ENCODE measurements at places on chromosomes 5 and 9.

- DNase-seq, result no peak
Measured at GRCh38 chr5:38462976-38463633, 93.3 kb downstream of the LIFR start.

DNA sequence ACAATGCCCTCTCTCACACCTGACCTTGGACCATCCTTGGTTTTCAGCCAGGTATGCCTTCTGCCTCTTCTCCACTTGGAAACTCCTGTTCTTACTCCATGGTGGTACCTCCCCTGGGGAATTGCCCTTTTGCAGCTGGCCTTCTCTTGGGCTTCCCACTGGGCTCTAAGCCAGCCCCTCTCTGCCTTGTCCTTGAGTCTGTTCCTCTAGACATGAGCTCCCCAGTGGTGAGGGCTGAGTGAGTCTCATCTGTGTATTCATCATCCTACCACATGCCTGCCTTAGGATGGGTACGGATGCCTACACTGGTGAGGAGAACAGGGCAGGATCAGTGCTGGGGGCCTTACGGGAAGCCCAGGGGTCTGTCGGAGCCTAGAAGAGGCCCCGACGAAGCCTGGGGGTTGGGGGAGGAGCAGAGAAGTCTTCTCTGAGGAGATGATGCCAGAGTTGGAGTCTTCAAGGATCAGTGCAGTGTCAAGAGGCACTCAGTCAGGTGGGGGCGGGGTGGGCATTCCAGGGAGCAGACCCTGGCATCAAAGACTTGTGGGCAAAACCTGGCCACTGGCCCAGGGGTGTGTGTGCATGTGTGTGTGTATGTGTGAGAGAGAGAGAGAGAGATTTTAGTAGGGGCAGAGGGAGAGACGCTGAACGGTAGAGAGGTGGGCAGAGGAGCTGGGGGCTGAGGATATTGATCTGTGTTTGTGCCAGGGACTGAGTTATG, 5.2 kb upstream of the CRB2 start:
- no peak for DNase-seq

- DNase-seq, result no peak
Measured at GRCh38 chr5:110548171-110548570, 178.3 kb downstream of the TMEM232 start.

- DNase-seq, result no peak
Measured at GRCh38 chr5:149938279-149938678, 6.3 kb downstream of the PDE6A start.

- no peak for DNase-seq
Measured at GRCh38 chr5:163913548-163913947, 408.1 kb downstream of the MAT2B start.

GRCh38 chr5:142141463-142141862, 32.9 kb downstream of the NDFIP1 start:
- DNase-seq, result no peak

GRCh38 chr5:78829811-78830527, 155.1 kb downstream of the ARSB start:
- no peak for DNase-seq

DNA sequence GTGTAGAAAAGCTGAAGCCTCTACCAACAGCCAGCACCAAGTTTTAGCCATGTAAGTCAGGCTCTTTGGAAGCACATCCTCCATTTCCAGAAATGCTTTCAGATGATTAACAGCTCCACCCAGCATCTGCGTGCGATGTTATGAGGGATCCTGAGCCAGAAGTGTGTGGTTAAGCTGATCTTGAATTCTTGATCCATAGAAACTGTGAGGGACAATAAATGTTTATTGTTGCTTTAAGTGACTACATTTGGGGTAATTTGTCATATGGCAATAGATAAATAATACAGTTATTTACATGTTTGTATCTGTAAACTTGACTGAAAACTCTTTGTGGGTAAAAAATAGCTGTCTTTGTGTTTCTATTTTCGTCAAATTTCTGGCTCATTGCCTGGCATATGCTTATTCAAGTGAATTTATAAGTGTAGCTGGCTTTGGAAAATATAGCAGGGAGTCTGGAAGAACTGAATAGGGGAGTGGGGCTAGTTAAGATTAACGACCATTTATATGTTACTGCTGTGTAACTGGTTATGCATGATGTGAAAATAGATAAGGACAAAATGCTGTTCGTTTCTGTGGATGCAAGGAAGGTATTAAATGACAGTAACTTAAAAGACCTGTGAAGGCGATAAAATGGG, 234.1 kb downstream of the LRRC70 start:
- no peak for DNase-seq

- DNase-seq, result no peak
Measured at GRCh38 chr9:125255781-125256391, 5.7 kb upstream of the GAPVD1 start.

DNA sequence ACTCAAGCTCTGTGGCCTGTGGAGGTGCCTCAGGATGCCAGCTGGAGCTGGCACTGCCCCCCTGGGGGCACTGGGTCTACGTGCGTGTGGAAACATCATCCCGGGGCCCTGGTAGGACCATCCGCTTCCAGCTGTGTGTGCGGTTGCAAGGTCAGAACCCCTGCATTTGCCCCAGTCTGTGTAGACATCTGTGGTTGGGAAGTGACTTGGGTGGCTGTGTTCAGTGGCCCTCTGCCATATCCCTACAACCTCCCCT, 12.5 kb downstream of the TMEM8B start:
- DNase-seq, result no peak

DNA sequence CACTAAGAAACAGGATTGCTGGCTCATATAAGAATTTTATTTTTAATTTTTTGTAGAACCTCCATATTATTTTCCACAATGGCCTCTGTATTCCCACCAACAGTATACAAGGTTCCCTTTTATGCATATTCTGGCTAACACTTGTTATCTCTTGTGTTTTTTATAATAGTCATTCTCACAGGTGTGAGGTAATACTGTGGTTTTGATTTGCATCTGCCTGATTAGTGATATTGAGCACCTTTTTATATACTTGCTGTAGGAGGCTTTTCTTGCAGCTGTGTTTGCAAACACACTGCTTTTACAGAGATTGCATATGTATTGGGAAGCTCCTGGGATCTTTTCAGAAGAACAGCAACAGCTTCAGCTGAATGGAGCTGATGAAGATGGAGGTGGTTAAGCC, 164.8 kb downstream of the DEPDC1B start:
- DNase-seq, result no peak

DNA sequence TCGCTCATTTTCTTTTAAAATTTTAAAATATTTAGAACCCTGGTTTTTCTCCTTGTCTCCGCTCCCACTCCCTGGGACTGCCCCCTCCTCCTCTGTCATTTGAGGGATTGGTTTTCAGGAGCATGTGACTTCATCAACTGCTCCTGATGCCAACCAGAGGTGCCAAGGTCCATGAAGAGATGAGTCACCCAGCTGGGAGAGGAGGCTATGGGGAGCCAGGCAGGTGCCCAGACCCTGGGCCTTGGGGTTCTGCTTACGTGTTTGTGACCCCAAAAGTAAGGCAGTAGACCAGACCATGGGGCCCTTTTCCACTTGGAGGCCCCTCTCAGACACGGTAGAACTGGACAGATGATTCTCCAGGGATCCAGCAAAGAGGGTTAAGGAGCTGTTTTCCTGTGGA, 167.0 kb downstream of the FGF18 start:
- DNase-seq, result no peak

- no peak for DNase-seq
Measured at GRCh38 chr5:179620293-179620692, 3.2 kb downstream of the HNRNPH1 start.

- no peak for DNase-seq
Measured at GRCh38 chr5:6490693-6491092, 42.0 kb downstream of the UBE2QL1 start.

DNA sequence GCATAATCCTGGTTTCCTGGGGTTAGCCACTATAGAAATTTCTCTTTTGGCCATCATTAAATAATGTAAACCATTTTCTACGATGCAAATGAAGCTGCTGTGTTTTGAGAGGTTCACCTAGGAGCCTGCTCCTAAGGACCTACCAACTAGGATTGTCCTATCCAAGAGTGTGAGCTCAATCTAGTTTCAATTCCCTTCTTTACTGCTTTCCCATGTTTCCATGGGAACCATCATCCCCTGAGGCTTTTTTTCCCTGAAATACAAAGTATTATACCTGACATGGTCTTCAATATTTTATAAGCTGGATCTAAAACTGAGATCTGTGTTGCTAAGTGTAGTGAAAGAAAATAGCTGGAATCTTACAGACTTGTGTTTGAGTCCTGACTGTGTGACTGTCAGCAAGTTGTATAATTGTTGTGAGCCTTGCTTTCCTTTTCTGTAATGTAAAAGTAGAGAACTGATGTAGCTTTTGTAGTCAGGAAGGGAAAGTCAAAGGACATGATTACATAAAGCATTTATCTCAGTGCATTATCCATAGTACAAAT, 453.2 kb downstream of the PRR16 start:
- no peak for DNase-seq

All from activated naive CD4-positive, alpha-beta T cell treated with anti-CD3 and anti-CD28 coated beads, Interleukin-2, amount 50 U/mL, for 72 hours (primary cell).